Fibroblast of skin of right biceps (primary cell): ENCODE measurements at places on chromosomes 16 and 17.

GRCh38 chr17:58338841-58339754 is 10.5 kb upstream of the TSPOAP1 start:
- peak; percentile 98 for DNase-seq

DNA sequence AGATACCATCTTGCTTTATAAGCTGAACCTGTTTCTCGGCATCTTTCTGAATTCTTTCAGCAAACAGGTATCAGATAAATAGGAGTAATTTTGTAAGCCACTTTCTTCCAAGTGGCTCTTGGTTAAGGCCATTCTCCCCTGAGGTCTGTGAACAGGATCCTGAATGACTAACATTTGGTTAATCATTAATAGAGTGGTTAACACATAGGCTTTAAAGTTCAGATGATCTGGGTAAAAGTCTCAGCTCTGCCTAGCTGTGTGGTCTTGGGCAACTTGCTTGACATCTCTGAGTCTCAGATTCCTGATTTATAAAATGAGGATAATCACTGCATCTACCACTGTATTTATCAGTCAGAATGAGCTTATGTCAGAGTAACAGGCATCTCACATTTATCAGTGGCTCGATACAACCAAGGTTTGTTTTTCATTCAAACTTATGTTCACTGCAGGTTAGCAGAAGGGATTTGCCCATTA is 44.4 kb upstream of the ANKFN1 start:
- no peak for DNase-seq

GRCh38 chr16:48617711-48618148 is 7.8 kb upstream of the N4BP1 start:
- peak; percentile 87 for DNase-seq

- no peak for DNase-seq
Measured at GRCh38 chr17:2687074-2687418, 24.5 kb downstream of the CLUH start.
